ENCODE measurements at places on chromosomes 6 and 20.

DNA sequence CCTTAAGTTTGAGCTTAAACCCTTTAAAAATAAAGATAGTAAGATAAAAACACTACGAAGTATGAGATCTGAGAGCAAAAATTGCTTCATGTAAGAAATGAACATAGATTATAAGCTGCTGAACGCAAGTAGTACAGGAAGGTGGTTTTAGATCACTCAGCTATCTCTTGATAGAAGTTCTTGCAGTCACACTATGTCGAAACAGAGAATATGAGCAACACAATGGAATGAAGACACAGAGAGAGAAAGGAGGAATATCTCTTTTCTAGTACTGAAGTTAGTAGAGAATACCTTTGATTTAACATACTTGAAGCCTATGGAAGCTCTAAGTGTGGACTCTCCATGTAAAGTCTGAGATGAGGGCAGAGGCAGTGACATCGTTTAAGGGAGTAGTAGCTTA is 162.7 kb downstream of the CDK19 start:
- no peak for DNase-seq

DNA sequence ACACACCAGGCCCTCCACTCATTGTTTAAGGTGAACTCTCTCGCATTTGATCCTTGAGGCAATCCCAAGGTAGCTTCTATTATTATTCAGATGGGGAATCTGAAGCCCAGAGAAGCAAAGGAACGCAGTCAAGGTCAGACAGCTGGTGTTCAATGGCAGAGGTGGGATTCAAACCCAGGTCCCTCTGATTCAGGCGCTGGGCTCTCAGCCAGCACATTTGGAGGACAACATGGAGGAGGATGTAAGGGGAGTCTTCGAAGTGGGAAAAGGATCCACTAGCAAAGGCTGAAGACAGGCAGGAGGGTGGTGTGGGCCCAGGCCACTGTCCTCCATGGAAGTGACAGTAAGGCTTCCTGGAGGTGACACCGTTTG is 13.9 kb upstream of the TTPAL start:
- no peak for DNase-seq

- DNase-seq, result no peak
Observed at GRCh38 chr6:133774356-133774755, 114.6 kb upstream of the TCF21 start.

GRCh38 chr6:135506270-135506997 is 8.9 kb upstream of the AHI1 start:
- DNase-seq, result no peak

DNA sequence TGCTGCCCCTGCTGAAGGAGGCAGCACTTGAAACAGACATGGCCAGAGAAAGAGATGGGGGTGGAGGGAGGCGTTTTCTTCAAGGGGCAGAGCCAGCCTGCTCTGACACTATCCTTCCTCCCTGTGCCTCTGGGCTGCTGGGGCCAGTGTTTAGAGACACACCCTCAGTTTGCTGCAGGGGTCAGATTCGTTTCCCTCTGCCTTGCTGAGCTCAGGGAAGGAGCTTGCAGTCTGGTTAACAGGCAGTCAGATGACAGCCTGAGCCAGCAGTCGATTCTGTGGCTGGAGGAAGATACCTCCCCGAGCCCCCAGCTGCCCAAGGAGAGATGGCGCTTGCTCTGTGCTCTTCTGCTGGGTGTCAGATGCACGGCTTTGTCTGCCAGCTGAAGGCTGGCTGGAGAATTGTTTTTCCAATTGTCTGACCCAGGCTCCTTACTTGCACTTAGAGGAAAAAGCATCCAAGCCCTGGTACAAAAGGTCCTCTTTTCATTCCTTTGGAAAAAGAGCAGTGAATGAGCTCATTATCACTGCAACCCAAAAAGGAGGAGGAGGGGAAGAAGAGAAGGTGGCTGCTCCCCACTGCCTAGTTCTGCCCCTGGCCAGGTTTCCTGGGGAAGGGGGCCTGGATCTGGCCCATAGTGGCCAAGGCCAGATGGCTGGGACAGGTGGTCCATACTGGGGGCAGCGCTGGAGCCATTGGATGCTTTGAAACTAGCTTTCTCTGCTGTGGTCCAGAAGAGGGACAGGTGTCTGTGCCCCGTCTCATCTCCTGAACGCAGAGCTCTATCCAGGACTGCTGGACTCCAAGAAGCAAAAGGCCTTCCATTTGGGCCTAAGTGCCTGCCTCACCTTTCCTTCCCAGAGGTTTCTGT is 88.2 kb downstream of the TCP11 start:
- no peak for DNase-seq

- no peak for DNase-seq
Observed at GRCh38 chr6:166639921-166640320, 12.9 kb upstream of the RPS6KA2 start.

- DNase-seq, result no peak
Observed at GRCh38 chr6:4313044-4313686, 177.8 kb upstream of the ECI2 start.

DNA sequence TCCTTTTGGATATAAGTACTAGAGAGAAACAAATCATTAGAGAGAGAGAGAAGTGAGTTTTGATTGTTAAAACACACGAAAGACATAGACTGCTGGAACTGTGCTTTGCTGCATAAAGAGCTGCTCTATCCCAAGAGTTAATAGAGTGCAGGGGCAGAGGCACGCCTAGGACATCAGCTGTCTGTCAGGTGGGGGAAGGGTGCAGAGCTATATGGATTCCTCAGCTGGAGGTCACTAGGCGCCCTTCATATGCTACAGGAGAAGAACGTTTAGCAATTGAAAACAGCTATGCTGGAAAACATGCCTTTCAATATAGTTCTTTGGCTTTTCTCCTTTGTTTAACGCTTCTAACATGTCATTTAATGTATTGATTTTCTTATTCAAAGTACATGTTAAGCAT is 169.0 kb upstream of the MCHR2 start:
- DNase-seq, result no peak

DNA sequence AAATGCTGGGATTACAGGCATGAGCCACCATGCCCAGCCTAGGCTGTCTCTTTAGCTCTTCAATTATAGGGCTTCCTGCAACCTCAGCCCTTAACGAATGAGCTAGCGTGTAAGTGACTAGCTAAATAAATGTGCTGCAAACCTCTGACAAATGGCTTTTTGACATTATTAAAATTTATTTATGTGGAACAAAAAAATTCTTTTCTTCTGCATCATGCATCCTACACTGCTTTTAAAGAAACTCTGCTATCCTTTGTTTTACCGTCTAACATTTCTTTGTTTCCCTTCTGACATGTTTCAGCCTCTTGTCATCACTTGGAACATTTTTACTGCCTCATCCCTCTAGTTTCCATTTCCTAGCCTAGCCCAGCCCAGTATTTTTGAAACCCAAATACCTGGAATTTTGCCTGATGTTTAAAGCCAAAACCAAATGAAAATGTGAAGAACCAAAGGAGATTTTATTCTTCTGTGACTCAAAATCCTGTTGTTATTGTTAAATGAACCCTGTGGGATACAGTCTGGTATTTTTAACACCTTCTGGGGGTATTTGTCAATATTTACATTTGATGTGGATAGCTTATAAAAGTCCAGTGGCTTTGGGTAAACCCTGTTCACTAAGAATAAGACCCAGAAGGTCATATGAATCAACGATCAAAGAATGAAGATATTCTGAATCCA is 9.5 kb downstream of the NT5E start:
- DNase-seq, result no peak

DNA sequence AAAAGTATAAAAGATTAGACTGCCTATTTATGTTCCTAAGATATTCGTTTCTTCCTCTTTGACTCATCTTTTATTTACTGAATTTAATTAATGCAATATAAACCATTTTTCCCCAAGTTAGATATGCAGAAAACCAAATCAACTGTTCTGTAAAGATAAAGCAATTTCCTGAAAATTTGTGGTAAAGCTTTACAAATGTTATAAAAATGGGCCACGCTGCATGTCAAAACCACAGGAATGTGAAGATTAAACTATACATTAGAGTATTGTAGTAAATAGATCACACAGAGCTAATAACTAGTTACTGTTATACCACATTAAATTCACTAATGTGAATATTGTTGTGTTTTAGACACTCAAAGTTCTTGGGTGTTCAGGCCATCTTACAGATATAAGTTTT is 83.4 kb downstream of the OPN5 start:
- DNase-seq, result no peak

- no peak for DNase-seq
Observed at GRCh38 chr6:157800420-157801237, 22.4 kb upstream of the SNX9 start.

DNA sequence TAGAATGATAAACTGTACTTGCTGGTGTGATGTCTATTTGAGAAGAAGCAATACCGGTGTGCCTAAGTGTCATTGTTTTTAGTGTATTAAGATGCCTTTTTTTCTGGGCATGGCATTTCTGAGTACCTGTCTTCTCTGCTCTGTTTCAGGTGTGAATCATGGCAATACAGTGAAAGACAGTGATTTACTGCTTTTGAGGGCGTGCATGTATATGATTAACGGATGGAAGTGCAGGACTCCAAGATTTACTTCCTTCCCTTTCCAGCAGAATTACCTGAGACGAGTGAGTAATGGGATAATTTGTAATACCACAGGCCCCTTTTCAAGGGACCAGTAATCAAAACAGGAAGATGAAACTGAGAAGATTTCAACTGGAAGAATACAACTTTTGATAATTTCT is 315.8 kb downstream of the SOX4 start:
- DNase-seq, result no peak

GRCh38 chr20:40948465-40949267 is 80.0 kb upstream of the TOP1 start:
- no peak for DNase-seq

GRCh38 chr6:166987448-166987847 is 11.7 kb upstream of the CEP43 start:
- DNase-seq, result no peak

DNA sequence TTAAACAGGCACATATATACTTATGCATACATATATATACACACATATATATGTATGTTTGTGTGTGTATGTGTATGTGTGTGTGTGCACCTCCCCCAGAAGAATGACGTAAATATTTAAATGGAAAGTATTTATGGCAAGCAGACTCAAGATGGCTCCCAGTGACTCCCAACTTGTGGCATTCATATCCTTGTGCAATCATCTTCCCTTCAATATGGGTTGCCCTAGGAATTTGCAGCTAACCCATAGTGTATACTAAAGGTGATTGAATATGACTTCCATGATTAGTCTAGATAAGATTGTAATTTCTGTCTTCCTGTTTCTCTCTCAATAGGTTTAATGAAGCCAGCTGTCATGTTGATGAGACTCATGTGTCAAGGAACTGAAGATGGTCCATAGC is 127.6 kb downstream of the TRDN start:
- no peak for DNase-seq

GRCh38 chr6:148513145-148514071 is 170.8 kb downstream of the SASH1 start:
- no peak for DNase-seq

DNA sequence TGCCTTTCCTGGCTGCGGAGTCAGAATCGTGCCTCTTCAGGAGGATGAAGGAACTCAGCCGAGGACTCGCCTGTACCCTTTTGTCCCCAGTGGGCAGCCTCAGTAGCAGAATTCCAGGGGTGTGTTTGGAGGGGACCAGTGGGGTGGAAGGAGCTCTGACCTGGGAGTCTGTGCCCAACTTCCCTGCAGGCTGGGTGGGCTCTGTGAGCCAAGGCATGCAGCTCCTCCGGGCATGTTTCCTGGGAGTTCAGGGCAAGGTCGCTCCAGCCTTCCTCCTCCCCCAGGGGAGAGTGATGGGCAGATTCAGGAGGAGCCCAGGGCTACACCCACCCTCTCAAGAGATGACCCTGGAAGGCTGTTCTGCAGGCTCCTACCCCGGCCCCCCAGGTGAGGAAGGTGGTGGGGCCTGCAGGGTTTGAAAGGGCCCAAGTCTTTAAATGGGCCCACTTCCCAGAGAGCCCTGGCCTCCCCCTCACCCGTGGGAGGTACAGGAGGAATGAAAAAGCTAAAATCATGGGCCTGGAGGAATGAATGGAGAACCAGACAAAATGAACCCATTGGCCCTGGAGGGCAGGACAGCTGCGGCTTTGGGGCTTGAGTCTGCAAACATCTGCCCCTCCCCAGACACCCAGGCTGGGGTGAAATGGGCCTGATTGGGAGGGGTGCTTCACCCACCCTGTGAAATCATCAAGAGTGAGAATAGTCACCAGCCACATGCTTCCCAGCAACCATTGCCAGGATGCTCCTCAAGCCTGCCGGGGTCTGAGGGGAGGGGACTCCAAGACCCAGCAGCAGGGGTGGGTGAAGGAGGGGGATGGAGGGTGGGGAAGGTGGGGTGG is 77.6 kb upstream of the PMEPA1 start:
- DNase-seq, result no peak

- no peak for DNase-seq
Observed at GRCh38 chr6:80449726-80450125, 343.3 kb downstream of the BCKDHB start.

DNA sequence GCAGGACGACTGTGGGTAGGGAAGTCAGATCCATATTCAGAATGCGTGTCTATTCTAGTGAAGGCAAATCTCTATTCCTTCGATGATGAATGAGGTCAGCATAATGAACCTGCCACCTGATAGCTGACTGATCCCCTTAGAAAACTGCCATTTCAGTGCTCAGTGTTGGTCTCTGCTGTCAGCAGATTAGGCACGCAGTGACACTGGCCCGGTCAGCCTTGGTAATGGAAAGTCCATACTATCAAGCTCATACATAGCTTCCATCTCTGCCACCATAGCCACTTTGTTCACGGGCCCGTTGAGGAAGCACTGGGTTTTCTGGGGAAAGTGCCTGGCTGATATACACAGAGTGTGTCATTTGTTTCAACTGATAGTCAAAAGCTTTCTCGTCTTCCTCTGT is 54.0 kb downstream of the C6orf52 start:
- no peak for DNase-seq

DNA sequence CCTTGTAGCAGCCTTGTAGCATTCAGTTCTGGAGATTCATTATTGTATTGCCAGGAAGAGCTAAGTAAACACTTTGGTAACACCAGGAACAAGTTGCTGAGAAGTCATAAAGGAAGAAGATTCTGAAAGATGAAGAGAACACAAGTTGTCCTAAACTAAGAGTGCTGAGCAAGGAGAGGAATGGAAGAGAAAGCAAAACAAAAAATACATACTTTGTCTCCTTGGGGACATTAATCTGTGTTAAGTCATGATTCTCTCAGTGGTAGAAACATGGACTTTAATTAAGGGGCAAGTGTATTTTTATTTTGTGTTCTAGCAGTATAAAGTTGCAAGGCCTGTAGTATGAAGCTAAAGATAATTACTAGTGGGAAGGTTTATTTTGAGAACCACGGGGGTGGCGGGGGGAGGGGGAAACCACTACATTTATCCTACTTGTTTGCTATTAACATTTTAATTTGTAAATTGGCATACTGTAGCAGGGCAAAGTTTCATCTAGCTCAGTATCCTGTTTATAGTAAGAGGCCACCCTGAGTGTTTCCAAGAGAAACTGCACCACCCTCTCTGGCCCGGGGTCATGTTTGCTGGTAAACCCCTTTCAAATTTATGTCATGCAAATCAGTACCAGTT is 463.0 kb downstream of the CDKAL1 start:
- no peak for DNase-seq

DNA sequence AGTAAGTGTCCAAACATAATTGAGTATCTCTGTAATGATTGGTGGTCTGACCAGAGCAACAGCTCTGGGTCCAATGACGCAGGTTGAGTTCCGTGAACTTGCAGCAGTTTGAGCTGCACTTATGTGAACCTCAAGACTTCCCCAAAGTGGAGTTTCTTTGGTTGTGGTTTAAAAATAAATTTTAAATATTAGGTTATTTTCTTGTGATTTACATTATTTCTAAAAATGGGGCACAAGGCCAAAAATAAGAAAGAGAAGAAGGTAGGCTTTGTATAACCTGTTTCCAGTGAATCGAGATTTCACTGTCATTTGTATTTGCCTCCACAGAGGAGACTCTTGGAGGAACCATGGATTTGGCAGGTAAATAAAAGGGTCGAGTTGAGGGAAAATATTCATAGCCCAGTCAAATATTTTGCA is 166.4 kb upstream of the ZNF217 start:
- DNase-seq, result no peak

- no peak for DNase-seq
Observed at GRCh38 chr6:3308106-3308505, 49.4 kb downstream of the PSMG4 start.
